ENCODE measurements at places on chromosomes 5 and 9.

DNA sequence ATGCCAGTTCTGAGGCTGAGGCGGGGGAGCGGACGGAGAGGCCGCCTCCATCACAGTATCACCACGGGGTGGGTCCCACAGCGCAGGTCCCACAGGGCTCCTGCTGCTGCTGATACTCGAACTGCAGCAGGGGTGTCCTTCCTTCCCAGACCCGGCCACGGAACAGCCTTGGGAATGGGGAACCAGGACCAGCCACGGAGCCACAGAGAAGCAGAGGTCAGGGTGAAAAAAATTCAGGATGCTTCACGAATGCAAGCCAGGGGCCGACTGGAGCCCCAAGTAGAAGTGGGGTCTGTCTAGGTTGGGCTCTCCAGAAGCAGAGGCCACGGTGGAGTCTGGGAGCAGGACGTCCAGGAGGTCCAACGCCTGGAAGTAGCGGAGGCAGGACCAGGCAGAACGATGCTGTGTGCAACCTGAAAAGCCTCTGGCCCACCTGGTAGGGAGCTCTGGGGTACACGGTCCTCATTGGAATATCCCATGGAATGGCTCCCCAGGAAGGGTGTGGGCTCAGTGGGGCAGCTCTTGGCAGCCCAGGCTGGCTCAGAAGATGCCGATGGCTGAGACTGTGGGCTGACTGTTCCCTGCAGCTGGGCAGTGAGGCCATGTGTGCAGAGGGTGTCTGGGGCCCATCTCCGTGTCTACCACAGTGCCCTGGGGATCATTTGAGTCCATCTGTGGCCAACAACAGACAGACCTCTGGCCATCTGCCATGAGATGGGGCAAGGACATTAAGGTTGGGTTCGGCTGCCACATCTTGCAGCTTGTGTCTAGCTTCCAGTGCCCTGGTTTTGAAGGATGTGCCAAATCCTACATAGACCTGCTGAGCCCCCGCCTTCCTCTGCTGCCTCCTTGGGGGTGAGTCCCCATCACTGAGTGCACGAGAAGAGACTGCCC lies 66.9 kb upstream of the FCN1 start:
- no peak for DNase-seq

GRCh38 chr5:88269222-88269771 lies 652 bp upstream of the TMEM161B start:
- no peak for DNase-seq

DNA sequence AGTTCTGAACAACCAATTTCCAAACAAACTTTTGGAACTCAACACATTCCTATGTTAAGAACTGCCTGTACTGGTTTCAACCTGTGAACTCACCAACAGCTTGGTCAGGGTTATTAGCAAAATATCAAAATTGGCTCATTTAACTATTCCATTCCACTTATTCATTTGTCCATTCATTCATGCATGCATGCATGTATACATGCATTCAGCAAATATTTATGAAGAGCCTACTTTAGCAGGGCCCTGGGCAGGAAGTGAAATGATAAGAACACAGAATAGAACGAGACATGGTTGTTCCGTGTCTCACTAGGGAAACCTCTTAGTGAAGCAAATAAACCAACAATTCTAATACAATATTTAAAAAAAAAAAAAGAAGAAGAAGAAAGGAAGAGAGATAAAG lies 107.4 kb downstream of the GLIS3 start:
- no peak for DNase-seq

- no peak for DNase-seq
Measured at GRCh38 chr5:123012321-123012720, 24.2 kb downstream of the PPIC start.

DNA sequence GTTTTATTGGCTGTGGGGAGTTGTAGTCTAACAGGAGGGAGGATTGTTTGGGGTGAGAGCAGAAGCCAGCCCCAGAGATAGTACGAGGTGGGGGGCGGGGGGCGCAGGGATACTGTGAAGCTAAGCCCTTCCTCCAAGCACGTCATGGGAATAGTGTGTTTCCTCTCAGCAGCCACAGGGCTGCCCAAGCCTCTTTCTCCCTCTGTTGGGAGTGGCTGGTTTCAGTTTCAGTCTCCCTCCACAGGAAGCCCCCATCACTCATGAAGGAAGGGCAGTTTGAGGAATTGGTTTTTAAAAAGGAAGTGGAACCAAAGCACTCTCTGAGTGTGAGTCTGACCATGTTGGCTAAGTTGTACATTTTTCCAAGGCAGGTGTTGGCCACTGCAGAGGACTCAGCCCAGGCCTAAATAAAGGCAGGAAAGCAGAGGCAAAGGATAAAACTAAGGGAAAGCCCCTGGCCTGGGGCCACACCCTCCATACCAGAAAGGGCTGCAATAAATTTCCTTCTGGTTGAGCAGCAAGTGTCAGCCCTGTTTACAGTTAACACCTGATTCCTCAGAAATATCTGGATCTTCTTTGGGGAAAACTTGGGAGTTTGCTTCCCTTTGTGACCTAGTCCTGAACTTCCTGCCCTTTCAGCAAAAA lies 3.2 kb downstream of the RAB24 start:
- no peak for DNase-seq

DNA sequence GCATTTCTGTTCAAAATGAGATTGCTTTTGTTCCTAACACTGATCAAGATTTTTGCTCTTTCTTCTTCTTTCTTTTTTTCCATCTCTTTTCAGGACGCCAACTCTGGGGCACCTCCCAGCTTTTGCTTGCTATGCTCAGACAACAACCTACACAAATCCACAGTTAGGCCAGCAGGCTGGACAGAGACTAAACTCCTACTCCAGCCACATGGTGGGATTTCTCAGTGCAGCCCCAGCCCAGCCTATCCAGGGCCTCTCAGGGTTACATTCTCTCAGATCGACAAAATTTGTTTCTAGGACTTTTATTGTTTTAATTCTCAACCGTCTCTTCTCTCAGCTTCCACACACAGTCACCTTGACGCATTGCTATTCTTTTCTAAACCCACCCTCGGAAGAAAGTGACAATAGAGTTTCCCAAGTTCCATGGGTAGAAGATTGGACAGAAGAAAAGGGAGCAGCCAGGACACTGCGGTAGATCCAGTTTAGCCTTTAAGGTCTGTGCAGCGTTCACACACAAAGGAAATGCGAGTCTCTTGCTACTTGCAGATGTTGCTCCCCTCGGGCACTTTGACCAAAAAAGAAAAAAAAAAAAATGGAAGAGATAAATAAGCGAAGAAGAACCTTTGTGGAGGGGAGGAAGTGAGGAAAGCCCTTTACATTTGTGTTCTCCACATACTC lies 588.6 kb upstream of the GRAMD2B start:
- DNase-seq, result no peak

- DNase-seq, result no peak
Measured at GRCh38 chr5:14522721-14523120, 58.9 kb upstream of the OTULINL start.

DNA sequence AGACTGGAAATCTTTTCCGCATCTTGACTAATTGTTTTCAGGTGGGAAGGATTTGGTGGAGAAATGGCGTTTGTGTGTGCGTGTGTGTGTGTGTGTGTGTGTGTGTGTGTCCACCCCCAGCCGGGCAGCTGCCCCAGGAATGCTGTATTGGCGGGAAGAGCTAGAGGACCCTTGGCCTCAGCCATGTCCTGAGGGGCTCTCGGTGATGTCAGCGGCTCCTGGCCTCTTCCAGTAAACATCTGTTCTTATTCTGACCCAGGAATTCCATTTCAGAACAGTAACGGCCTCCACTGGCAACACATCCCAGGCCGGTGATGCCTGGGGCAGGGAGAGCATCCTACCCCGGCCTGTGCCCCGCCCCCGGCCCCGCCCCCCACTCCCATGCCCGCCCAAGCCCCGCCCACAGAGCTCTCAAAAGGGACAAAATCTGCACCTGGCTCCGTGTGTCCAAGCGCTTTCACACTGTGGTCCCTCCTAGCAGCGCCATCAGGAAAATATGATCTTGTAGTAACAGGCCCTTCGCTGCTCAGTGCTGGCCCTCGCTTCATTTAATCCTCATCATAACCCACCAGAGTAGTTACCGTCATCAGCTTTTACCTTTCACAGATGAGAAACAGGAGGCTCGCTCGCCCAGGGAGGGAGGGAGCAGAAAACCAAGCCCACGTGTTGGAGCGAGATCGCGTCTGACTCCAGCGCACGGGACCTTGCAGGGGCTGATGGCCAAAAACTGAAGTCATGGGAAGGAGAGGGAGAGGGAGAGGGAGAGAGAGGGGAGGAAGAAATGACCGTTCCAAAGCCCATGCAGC lies 18.9 kb downstream of the ADAMTS2 start:
- no peak for DNase-seq

DNA sequence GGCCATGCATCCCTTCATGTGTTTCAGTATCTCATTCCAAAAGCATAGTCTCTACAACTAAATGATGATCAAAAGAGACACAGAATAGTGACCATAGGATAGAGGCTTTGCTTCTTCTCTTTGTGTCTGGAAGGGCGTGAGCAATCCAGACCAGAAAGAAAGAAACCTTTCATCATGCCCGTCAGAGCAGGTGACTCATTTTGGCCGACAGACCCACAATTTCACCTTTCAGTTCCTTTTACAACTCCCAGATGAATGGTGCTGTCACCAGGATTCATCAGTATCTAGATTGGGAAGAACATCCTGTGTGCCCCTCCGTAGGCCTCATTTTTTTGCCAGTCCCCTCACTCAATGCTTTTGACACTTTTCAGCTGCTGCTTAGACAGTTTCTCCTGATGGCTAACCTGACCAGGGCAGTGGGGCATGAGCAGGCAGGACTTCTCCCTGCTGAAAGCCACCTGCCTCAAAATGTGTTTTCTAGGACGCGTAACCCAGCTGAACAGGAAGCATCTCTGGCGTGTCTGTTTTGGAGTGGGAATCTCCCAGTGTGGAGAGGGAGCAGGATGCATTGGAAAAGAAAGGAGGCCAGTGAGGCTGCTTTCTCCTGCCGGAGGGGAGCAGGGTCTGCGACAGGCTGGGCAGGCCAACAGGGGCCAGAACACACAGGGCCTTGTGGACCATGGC lies 21.2 kb downstream of the ABLIM3 start:
- DNase-seq, result no peak

GRCh38 chr5:92177926-92178487 lies 794.9 kb upstream of the ARRDC3 start:
- no peak for DNase-seq

GRCh38 chr5:179734536-179735164 lies 2.0 kb downstream of the MAML1 start:
- no peak for DNase-seq

DNA sequence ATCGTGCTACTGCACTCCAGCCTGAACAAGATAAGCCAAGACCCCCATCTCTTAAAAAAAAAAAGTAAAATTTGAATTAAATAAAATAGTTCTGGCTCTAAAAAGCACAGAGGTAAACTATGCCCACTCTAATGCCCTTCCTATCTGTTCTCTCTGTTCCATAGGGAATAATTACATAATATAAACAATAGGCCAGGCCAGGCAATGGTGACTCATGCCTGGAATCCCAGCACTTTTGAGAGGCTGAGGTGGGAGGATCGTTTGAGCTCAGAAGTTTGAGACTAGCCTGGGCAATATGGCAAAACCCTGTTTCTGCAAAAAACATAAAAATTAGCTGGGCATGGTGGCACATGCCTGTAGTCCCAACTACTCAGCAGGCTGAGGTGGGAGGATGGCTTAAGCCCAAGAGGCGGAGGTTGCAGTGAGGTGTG lies 47.4 kb downstream of the MYO10 start:
- no peak for DNase-seq

DNA sequence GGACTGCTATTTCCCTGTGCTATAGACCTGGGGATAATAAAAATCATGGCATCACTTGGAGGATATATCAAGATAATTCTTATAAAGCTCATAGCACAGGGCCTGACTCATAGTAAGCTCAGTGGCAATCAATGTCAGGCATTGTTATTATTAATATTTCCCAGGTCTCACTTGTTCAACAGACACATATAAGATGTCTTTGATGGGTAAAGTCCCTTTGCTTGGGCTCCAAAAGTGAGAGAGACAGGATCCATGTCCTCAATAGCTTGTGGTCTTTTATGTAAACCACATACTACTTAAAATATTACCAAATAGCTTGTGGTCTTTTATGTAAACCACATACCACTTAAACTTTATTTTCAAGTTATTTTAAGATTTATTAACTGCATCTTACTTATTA lies 11.2 kb downstream of the SH3RF2 start:
- DNase-seq, result no peak

- DNase-seq, result no peak
Measured at GRCh38 chr9:122567901-122568300, 15.0 kb downstream of the OR1N2 start.

GRCh38 chr5:137361280-137361679 lies 137.8 kb downstream of the SPOCK1 start:
- DNase-seq, result no peak

DNA sequence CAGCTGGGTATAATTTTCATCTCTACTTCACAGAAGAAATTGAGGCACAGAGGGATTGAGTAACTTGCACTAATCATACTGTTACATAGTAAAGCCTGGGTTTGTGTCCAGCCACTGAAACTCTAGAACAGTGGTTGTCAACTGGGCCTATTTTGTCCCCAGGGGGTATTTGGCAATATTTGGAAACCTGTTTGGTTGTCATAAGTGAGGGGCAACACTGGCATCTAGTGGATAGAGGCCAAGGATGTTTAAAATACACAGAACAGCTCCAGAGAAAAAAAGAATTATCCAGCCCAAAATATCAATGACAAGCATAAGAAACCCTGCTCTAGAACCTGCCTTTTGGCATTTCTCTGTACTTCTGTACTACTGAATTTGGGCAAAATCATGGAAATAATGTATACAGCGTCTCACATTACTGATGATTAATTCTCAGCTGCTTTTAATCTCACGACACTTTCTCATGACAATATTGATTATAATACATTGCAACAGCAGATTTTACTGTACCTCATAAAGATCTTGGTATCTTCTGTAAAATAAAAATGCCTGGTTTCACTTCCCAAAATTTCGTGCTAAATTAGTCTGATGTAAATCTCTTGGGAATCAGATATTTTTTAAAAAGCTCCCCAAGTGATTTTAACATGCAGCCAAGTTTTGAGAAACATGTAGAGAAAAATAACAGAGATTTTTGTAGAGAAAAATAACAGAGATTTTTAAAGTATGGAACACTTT lies 112.7 kb downstream of the RORB start:
- DNase-seq, result no peak

DNA sequence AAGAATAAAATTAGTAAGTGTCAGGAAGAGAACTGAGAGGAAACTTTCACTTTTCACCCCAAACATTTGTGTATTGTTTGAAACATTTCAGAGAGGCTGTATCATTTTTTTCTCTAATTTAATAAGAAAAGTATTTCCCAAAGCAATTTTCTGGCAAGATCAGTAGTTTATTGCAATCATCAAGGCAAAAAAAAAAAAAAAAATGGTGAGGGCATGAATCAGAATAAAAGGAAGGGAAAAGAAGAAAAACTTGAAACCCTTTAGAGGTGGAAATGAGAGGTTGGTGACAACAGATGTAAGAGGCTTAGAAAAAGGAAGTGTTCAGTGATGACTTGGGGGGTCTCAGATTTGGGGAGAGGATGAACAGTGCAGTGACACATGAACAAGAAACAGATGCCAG lies 13.3 kb downstream of the SHC3 start:
- DNase-seq, result no peak

- no peak for DNase-seq
Measured at GRCh38 chr5:22892441-22892840, 39.3 kb upstream of the CDH12 start.

DNA sequence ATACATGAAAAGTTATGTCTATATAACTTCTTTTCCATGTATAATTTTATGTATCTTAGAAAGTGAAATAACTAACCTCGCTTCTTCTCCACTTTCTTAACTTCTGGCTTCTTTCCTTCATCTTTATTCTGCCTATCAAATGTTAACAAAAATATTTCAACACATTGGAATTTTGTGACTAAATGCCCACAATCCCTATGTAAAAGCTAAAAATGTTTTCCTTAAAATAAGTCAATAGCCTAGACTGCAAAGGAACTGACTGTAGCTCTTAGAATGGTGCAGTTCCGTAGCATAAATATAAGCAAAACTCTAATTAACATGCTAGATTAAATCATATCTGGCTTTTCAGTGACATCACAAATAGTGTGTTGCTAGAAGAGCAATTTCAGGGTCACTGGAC lies 40.9 kb downstream of the PSIP1 start:
- no peak for DNase-seq
